ENCODE measurements at places on chromosomes 1 and 21.

DNA sequence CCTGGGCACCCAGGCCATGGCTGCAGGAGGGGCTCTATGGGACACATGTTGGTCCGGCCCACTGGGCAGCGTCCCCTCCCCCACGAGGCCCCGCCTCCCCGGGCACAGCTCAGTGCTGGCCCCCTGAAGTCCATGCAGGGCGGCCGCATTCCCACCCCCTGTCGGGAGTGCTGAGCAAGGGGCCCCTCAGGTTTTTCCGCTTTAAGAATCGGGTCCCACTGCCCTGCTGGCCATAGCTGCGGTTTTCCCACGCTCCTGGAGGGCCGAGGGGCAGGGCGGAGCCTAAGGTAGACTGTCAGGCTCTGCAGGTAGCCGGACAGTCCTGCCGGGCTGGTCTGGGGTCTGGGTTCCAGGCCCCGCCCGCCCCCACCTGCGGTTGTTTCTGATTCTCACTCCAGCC is 43.5 kb upstream of the CCDC27 start:
- no peak for DNase-seq

- peak; percentile 95 for DNase-seq
These were observed 2.2 kb upstream of the BCL9 start for GRCh38 chr1:147539122-147539575.

DNA sequence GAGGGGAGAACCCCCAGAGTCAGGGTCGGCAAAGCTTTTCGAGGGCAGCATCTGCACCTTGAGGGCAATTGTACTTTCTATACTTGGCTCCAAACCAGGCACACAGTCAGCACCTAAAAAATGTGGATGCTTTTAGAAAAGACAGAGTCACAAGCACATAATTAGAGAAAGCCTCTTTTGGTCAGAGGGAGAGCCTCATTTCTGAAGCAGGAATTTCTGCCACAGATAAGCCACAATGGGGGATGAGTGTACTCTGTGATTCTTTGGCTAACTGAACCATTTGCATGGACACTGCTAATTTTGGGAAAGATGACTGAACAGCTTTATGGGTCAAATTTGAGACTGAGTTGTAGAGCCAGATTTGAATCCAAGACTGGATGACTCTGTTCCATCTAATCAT is 635.7 kb downstream of the KIF26B start:
- peak; percentile 25 for DNase-seq

GRCh38 chr1:110605901-110606656 is at the start of gene KCNA2:
Gene KCNA2 (minus strand): TSS chr1:110606358. CDS start chr1:110604782, 1,576 bp downstream.
- peak; percentile 58 for DNase-seq

DNA sequence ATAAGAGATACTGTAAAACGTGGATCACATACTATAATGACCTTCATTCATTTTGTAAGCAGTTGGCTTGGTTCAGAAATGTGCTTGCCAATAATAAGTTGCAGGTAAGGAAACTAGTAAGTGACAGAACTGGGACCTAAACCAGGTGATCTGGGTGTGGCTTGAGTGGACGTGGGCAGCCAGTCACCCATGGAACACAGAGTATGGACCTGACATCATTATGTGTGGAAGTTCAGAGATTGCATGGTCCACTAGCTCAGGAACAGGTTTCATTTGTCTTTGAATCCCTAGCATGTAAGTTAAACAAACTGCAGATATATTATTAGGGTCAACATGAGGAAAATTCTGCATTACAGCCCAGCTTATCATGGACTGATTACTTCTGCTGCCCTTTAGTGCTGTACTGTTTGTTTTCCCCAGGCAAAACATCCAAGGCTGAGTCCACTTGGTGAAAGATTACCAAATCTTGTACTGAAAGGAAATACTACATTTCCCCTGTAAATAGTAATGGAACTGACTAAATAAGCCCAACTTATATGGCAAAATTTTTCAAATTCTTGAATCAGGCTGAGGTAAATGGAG is 327.3 kb upstream of the SGIP1 start:
- peak; percentile 23 for DNase-seq

- no peak for DNase-seq
These were observed 85.1 kb downstream of the JAK1 start for GRCh38 chr1:64881281-64881680.

DNA sequence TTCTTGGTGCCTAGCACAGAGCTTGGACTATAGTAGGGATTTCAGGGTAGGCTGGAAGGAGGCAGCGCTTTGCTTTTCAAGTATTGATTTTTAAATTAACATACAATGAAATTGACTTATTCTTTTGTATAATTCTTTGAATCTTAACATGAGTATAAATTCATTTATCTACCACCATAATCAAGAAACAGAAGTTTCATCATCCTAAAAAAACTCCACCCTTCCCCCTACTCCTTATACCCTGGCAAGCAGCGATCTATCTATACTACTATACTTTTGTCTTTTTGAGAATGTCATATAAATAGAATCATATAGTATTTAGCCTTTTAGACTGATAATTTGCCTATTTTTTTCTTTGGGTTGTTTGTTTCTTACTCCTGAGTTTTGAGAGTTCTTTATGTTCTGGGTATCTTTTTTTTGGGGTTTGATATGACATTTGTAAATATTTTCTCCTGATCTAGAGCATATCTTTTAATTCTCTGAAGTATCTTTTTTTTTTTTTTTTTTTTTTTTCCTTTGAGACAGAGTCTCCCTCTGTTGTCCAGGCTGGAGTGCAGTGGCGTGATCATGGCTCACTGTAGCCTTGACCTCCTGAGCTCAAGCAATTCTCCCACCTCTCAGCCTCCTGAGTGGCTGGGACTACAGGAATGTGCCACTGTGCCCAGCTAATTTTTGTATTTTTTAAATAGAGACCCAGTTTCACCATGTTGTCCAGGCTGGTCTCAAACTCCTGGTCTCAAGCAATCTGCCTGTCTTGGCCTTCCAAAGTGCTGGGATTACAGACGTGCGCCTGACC is 6.4 kb downstream of the RPS6KC1 start:
- no peak for DNase-seq

DNA sequence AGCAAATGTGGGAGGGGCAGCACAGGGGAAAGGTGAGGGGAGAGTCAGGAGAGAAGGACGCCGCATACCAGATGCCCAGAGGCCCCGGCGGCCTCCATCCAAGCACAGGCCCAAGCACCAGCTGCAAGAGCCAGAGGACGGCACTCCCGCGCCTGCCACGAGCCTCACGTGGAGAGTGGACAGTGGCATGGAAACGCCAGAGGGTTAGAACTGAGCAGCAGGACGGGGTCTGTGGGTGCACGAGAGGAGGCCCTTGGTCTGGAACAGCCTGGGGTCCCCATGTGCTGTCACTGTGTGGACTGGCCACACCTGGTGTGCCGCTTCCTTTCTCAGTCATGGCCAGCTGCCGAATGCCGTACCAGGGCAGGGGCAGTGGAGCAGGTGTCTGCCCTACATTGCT is 68.7 kb downstream of the AGPAT3 start:
- DNase-seq: no peak

DNA sequence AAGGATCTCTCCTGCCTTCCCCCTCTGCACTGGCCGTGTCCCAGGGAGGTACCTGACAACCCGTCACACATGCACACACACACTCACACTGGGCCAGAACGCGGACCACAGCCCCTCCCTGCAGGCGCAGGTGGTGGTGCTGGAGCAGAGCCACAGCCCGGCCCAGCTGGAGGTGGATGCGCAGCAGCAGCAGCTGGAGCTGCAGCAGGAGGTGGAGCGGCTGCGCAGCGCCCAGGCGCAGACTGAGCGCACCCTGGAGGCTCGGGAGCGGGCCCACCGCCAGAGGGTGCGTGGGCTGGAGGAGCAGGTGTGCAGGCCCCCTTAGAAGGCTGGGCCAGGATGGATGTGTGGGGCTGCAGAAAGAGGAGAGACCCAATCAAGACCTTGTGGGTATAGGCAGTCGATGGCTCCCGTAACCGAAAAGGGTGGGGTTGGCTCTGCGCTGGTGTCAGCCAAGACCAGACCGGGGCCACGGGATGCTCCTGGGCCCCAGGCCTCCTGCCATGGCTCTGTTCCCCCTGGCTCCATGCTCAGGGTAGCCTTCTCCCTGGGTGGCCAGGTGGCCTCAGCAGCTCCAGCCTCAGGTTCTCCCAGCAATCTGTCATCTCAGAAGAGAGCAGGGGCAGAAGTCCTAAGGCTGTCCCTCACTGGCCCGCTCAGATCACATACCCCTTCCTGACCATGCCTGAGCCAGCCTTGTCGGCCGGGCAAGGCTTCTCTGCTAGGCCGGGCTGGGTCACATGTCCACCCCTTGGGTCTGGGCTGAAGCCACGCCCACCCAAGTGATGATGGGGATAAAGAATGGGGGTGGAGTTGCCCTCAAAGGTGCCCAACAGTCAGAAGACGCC is 8.9 kb downstream of the MFAP2 start:
- peak; percentile 76 for DNase-seq

DNA sequence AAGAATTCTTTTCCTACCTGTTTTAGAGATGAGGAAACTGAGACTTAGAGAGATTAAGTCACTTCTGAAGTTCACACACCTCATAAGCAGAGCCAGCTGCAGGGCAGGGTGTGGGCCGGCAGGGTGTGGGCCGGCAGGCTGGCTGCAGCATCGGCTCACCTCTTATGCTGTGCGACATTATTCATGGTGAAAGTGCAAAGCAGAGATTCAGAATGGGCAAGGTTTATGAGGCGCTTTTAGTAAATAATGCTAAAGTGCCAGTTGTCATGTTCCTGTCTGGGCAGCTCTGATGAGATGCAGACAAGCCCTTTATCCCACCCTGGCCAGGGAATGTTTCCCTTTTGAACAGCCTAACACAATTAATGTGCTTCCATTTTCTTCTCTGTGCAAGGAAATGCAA is 14.6 kb downstream of the MAB21L3 start:
- DNase-seq: no peak

GRCh38 chr1:160646711-160647328 is at the start of gene SLAMF1:
Gene SLAMF1 (minus strand): TSS chr1:160647044. CDS start chr1:160646945, 99 bp downstream.
- DNase-seq: no peak

DNA sequence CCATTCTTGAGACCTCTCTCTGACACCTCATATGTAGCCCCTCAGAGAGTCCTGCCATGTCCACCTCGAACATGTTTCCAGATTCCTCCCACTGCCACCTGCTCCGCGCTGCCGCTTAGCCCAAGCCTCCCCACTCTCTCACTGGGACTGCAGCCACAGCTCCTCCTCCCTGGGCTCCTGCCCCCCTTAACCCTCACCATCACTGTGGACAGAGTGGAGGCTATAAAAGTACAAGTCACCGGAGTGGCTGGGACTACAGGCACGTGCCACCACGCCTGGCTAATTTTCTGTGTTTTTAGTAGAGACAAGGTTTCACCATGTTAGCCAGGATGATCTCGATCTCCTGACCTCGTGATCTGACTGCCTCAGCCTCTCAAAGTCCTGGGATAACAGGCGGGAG is 77.0 kb downstream of the VWA5B1 start:
- no peak for DNase-seq

DNA sequence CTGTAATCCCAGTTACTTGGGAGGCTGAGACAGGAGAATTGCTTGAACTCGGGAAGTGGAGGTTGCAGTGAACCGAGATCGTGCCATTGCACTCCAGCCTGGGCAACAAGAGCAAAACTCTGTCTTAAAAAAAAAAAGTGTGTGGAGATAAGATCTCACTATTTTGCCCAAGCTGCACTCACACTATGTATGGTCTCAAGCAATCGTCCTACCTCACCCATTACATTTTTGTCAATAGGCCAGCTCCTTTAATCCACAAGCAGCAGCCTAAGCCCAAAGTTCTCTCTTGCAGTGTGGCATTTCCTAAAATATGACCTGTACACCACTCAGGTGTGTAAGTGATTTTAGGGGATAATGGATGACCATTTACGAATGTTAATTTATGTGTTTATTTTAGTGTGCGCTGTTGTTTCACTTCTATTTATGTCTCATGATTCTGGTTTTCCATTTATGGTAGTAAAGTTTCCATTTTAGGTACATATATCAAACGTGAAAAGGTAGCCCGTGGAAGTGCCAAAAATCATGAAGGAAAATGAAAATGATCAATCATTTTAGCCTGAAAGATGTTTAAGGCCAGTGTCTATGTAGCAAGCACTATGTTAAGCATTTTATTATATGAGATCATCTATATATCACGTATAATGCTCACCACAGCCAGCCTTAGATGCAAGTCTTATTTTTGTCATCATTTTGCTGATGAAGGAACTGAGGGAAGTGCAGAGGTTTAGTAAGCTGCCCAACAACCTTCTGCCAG is 5.6 kb downstream of the LCK start:
- no peak for DNase-seq

GRCh38 chr1:54480525-54480848 is 67.5 kb upstream of the ACOT11 start:
- peak; percentile 32 for DNase-seq

- no peak for DNase-seq
These were observed 542 bp downstream of the EIF2B3 start for GRCh38 chr1:44985747-44986359.

DNA sequence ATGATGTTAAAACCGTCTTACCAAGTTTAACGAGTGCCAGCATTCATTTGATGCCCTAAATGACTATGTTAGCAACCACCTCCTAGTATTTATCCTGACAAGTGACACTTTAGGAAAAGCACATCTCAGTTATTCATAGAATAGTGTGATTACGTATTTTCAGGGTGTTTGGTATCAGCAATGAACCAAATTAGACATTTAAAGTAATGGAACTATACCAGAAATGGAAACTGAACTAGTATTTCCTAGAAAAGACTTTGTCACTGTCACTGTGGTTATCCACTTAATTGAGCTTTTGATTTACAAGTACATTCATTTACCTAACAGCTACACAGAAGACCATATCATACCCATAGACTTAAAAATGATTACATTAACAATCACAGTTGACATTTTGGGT is 3.6 kb upstream of the IL12RB2 start:
- DNase-seq: no peak

DNA sequence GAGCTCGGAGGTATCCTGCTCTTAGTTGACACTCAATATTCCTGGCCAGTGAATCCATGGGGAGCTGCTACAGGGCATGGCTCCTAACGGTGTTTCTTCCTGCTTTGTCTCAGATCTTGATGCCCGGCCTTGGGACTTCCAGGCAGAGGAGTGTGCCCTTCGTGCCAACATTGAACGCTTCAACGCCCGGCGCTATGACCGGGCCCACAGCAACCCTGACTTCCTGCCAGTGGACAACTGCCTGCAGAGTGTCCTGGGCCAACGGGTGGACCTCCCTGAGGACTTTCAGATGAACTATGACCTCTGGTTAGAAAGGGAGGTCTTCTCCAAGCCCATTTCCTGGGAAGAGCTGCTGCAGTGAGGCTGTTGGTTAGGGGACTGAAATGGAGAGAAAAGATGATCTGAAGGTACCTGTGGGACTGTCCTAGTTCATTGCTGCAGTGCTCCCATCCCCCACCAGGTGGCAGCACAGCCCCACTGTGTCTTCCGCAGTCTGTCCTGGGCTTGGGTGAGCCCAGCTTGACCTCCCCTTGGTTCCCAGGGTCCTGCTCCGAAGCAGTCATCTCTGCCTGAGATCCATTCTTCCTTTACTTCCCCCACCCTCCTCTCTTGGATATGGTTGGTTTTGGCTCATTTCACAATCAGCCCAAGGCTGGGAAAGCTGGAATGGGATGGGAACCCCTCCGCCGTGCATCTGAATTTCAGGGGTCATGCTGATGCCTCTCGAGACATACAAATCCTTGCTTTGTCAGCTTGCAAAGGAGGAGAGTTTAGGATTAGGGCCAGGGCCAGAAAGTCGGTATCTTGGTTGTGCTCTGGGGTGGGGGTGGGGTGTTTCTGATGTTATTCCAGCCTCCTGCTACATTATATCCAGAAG is 16.7 kb downstream of the ALX3 start:
- DNase-seq: peak; percentile 79

Measured in adipocyte (in vitro differentiated cells).